ENCODE measurements at places on chromosomes 12 and 14. TPM values are rescaled to one million over a fixed set of nuclear protein-coding genes. Genes with fewer than 3 reads are reported as not detected.

GRCh38 chr14:100359881-100360280, 36.7 kb downstream of the SLC25A47 start:
- H3K4me3 ChIP-seq, result no peak overlapping the region
- H3K27me3 ChIP-seq, result no peaks in the 10 kb centered on the region
- DNase-seq, result no peak
- peaks cover 74% of the 10 kb centered on the region for H3K36me3 ChIP-seq

DNA sequence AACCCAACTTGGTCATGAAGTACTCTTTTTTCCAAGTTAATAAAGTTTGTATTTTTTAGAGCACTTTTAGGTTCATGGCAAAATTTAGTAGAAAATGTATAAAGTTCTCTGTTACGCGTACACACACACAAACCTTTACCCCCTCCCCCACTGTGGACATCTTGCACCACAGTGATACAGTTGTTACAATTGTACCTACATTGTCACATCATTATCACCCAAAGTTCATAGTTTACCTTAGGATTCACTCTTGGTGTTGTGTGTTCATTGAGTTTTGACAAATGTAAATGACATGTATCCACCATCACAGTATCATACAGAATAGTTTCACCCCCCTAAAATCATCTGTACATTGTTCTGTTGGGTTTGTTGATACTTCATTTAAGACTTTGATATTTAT, 23.9 kb downstream of the PLEKHA5 start:
- H3K36me3 ChIP-seq, result no peaks in the 10 kb centered on the region
- H3K4me3 ChIP-seq, result no peak overlapping the region
- H3K4me1 ChIP-seq, result no peaks in the 10 kb centered on the region
- peaks cover 2% of the 10 kb centered on the region for H3K27me3 ChIP-seq

DNA sequence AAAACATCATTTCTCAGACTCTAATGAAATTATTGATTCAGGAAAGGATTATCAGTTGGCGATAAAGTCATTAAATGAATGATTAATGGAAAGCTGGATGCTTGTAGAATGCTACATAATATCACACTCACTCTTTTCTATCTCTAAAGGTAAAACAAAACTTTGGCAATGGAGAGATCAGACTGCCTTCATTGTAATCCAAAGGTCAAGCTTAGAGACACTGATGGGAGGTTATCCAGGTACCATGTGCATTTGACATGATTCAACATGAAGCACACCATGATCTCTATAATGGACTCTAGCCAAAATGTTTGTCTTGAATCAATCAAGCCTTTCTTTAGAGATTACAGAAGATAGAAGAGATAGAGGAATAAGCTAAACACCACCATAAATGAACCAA, 110.1 kb upstream of the USP44 start:
- H3K36me3 ChIP-seq, result no peaks in the 10 kb centered on the region
- no peaks in the 10 kb centered on the region for H3K4me1 ChIP-seq
- H3K27ac ChIP-seq, result no peak overlapping the region
- H3K27me3 ChIP-seq, result peaks cover 6% of the 10 kb centered on the region

DNA sequence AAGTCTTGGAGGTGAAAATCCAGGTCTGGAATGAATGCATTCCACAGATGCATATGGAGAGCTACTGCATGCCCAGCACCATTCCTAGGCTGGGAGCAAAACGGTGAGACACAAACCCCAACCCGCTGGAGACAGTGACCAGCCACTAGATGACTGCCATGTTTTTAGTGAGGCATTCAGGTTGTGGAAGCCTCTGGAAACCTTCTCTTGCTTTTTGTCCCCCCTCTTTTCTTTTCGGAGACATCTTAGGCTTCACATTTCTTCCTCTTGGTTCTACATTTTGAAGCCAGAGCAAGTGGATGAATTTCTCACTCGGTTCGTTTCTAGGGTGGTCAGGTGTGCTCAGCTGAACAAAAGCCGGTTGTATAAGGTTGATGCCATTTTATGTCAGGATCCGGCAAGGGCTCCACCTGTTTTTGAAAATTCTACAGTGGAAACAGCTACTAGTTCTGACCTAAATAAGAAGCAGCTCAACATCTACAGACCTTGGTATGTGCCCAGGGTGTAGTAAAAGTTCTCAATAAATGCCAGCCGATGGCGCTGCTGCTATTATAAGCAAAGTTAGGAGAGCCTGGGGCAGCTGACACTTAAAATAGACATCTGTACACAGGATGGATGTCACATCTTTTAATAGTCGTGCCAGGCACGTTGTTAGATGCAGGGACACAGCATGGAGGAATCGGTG, 1.8 kb upstream of the ZNF839 start:
- peak overlapping the region; percentile 87 for H3K4me3 ChIP-seq
- peaks cover 60% of the 10 kb centered on the region for H3K4me1 ChIP-seq
- H3K36me3 ChIP-seq, result peaks cover 2% of the 10 kb centered on the region
- H3K27me3 ChIP-seq, result no peaks in the 10 kb centered on the region
- DNase-seq, result peak; percentile 61
- peak overlapping the region; percentile 88 for H3K27ac ChIP-seq

DNA sequence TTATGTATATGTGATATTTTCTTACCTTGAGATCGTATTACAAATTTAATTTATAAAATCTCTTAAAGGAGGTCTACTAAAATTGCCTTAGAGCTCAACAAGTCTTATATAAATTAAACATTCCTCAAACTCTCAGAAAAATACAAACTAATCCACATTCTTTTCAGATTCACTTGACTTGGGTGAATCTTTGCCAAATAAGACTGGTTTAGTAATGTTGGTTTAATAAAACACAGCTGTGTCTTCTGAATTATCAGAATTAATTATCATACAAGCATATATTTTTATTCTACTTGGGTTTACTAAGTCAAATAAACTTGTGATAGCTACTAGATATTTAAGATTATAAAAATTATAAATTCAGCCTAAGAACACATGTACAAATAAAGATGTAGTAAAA, 13.3 kb downstream of the GLIPR1L2 start:
- no peak overlapping the region for H3K27ac ChIP-seq
- H3K4me3 ChIP-seq, result no peak overlapping the region
- H3K27me3 ChIP-seq, result no peaks in the 10 kb centered on the region
- no peak for DNase-seq
- no peaks in the 10 kb centered on the region for H3K36me3 ChIP-seq

GRCh38 chr14:56154321-56154720, 36.1 kb downstream of the PELI2 start:
- H3K4me3 ChIP-seq, result no peak overlapping the region
- peaks cover 7% of the 10 kb centered on the region for H3K4me1 ChIP-seq
- H3K27me3 ChIP-seq, result peaks cover 2% of the 10 kb centered on the region

DNA sequence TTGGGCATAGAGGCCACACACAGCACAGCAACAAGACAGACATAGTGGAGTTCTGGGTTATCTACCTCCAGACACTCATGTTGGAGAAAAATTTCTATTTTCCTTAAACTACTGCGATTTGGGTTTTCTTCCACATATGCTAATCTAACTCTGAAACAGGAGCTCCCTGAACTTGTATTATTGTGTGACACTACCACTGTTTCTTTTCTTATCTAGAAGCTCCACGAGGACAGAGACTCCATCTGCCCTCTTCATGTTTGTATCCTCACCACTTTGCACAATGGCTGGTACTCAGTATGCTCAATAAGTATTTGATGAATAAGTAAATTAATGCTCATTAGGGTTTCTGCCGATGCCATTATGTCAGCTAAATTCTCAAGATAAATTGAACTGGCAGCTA, 218.6 kb downstream of the PAX9 start:
- DNase-seq, result no peak
- H3K27ac ChIP-seq, result no peak overlapping the region
- H3K4me1 ChIP-seq, result no peaks in the 10 kb centered on the region
- no peaks in the 10 kb centered on the region for H3K27me3 ChIP-seq
- H3K36me3 ChIP-seq, result no peaks in the 10 kb centered on the region
- no peak overlapping the region for H3K4me3 ChIP-seq

DNA sequence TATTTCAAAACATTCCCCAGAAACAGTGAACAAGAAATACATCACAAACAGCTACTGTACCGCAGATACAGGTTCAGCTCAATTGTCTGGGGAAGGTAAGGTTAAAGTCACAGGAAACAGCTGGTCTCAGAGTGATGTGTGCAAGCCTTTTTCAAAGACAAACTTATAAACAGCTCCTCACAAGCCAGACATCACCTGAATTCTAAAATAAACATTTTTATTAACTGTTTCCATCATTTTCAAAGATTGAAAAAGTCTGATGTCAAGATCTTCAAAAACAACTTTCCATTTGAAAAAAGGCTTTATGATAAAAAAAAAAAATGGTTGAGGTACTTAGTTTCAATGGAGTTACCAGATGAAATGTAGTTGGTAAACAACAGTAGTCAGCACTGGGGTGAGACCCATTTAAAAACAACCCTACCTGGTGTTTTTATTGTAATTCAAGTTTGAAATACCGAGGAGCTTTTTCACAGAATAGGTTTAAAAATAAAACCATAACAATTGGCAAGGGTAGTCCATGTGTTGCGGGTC, 4.0 kb downstream of the BTG1 start:
- peak; percentile 54 for DNase-seq
- no peaks in the 10 kb centered on the region for H3K27me3 ChIP-seq
- peak overlapping the region; percentile 100 for H3K4me3 ChIP-seq
- H3K4me1 ChIP-seq, result peaks cover 33% of the 10 kb centered on the region
- peak overlapping the region; percentile 70 for H3K27ac ChIP-seq

DNA sequence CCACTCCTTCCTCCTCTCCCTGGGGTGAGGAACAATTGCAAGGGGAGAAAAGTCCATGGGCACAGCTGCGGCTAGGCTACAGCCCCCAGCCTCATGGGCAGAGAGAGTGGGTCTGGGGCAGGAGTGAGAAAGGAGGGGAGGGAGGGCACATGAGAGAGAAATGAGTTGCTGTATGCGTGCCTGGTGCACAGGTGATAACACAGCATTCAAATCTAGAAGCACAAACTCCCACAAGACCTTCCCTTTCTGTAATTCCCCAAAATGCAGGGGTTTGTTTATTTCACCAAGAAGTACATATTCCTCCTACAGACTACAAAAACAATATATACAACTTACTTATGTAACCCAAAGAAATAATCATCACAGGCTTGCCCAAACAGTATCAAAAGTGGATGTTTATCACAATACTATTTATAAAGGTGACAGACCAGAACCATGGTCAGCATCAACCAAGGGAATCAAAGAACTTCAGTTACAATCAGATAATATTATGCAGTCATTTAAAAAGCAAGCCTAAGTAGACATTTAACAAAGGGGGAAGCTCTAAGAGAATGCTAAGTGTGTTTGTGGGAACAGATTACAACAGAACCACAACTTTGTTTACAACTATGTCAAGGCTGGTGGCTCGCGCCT, 54.2 kb downstream of the ITPK1 start:
- H3K36me3 ChIP-seq, result peaks cover 30% of the 10 kb centered on the region
- no peak for DNase-seq
- H3K4me1 ChIP-seq, result peaks cover 73% of the 10 kb centered on the region
- no peak overlapping the region for H3K4me3 ChIP-seq

DNA sequence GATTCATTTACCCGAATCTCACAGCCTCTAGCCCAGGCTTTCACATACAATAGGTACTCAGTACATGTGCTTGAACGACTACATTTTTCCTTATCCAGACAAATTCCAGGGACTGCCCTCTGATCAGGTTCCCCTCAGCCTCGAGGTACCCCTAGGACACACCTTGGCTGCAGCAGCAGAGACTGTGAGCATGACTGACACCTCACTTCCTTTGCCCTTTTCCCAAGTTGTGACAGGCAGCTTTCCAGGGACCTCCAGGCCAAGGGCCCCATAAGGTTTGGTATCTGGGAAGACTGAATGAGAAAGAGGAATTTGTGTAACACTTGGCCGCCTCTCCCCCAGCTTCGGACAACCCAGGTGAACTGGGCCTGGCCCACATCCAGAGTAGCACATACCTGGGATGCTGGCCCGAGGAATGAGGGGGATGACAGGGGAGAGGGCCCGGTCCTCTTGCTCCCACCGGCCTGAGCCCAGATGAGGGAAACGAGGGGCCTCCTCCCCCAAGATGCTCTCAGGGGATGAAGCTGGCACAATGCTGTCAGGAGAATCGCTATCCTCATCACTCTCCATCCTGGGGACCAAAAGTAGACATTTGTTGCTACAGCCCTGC, 10.2 kb upstream of the PRKAG1 start:
- no peaks in the 10 kb centered on the region for H3K27me3 ChIP-seq
- H3K4me3 ChIP-seq, result no peak overlapping the region
- H3K36me3 ChIP-seq, result peaks cover 62% of the 10 kb centered on the region
- H3K27ac ChIP-seq, result no peak overlapping the region

DNA sequence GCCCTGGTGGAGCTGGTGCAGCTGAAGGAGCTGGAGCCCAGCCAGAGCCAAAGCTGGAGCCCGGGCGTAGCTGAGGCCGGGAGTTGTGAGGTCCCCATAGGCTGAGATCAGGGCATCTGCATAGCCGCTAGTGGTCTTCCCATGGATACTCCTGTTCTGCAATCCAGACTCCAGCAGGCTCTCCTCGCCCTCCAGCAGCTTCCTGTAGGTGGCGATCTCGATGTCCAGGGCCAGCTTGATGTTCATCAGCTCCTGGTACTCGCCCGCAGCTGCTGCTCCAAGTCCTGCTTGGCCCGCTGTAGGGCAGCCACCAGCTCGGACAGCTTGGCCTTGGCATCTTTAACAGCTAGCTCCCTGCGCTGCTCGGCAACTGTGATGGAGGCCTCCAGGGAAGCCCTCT, 966.1 kb downstream of the FSCB start:
- H3K4me1 ChIP-seq, result no peaks in the 10 kb centered on the region
- H3K4me3 ChIP-seq, result no peak overlapping the region
- no peak for DNase-seq
- no peaks in the 10 kb centered on the region for H3K27me3 ChIP-seq

- H3K4me3 ChIP-seq, result no peak overlapping the region
- H3K36me3 ChIP-seq, result no peaks in the 10 kb centered on the region
- H3K4me1 ChIP-seq, result no peaks in the 10 kb centered on the region
- H3K27ac ChIP-seq, result no peak overlapping the region
Observed at GRCh38 chr14:49303946-49304516, 282.1 kb downstream of the RPS29 start.

GRCh38 chr12:6056406-6057240, 67.8 kb downstream of the VWF start:
- peaks cover 18% of the 10 kb centered on the region for H3K27me3 ChIP-seq
- no peak overlapping the region for H3K27ac ChIP-seq
- H3K4me3 ChIP-seq, result no peak overlapping the region
- no peaks in the 10 kb centered on the region for H3K4me1 ChIP-seq
- DNase-seq, result peak; percentile 42

DNA sequence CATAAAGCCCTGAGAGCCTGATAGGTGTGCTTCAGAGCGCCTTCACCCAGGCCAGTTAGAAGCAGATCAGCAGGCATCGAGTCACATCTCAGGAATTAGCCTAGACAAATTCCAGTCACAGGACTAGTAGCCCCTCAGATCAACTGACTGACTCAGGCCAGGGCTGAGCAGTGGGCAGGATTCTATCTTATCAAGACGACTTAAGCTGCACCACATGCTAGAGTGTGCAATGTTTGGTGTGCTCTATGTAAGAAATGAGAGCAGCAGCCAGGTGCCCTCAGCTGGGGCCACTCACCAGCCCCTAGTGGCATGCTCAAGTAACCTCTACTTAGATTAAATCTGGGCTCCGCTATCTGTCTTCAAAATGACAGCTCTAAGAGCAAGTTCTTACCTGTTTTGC, 19.7 kb upstream of the NGB start:
- no peak overlapping the region for H3K4me3 ChIP-seq
- H3K27ac ChIP-seq, result no peak overlapping the region
- no peaks in the 10 kb centered on the region for H3K27me3 ChIP-seq
- H3K36me3 ChIP-seq, result no peaks in the 10 kb centered on the region
- H3K4me1 ChIP-seq, result no peaks in the 10 kb centered on the region
- DNase-seq, result no peak

Gene LALBA
- total RNA-seq, result not detected

Gene OLR1
- not detected for total RNA-seq

Gene TMTC2
- total RNA-seq, result 1.3 TPM

Gene FOXA1
- not detected for total RNA-seq

Gene TECPR2
- total RNA-seq, result 9.4 TPM

Gene GNPTAB
- 109 TPM for total RNA-seq

Gene PRPH
- not detected for total RNA-seq
